ENCODE measurements at places on chromosomes 4 and X.
A peak's percentile ranks its signal among the peaks of the same experiment; 100 is the strongest.

- no peak for DNase-seq
These were observed 159.9 kb downstream of the RAP1GDS1 start for GRCh38 chr4:98421111-98421510.

- peak; percentile 75 for DNase-seq
These were observed 918 bp upstream of the FGFRL1 start for GRCh38 chr4:1010395-1011021.

DNA sequence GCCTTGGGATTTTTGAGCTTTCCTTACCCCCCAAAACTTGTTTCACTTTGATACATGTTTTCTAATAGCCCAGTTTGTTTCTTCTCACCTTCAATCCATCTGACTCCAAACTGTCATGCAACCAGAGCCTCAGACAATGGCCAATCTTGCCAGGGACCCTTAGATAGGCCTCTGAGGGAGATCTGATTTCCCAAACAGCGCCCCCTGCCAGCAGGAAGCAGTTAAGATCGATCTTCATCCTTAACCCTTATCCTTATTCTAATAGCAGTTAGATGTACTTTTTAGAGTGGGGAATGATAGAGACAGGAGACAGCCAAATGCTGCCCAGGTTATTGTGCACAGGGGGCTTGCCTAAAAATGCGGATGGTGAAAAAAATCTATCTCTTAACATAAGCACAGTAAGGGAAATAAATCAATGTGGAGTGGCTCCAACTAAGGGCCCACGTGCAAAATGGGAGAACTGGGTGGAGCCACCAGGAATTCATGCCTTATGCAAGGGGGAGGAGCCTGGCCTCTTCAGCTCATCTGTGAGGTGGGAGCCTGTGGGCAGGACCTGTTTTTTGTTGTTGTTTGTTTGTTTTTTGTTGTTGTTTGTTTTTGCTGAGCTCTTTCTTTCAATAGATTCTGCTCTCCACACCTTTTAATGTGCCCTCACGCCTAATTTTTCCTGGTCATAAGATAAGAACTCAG lies 833.6 kb upstream of the AGA start:
- DNase-seq, result peak; percentile 1

GRCh38 chrX:110759785-110760184 lies 35.8 kb downstream of the CHRDL1 start:
- no peak for DNase-seq

GRCh38 chrX:54695816-54696487 lies 102.1 kb downstream of the ITIH6 start:
- DNase-seq, result no peak

DNA sequence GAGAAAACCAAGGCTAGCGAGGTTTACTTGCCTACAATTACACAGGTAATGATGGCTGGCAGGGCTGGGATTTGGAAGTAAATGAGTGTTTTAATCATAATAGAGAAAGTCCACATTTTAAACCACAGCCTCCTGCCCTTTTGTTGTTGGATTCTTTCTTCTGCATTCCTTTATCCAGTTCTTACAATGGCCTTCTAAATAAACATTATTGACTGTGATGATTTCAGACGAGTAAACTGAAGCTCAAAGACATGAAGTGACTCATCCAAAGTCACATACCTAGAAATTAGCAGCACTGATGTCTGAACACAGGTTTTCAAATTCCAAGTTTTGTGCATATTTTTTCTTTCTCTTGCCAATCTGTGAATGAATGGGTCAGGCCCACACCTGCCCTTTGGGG lies 51.2 kb upstream of the C1QTNF7 start:
- no peak for DNase-seq

GRCh38 chrX:6685489-6685888 lies 150.6 kb upstream of the VCX3A start:
- DNase-seq, result no peak

- DNase-seq, result no peak
These were observed 53.8 kb upstream of the INTU start for GRCh38 chr4:127578967-127579366.

- no peak for DNase-seq
These were observed 43.7 kb upstream of the SH3KBP1 start for GRCh38 chrX:19931146-19931545.

- DNase-seq, result no peak
These were observed 189.5 kb downstream of the ARAP2 start for GRCh38 chr4:36054694-36055422.

GRCh38 chrX:14065800-14066199 lies 36.1 kb upstream of the GEMIN8 start:
- no peak for DNase-seq

DNA sequence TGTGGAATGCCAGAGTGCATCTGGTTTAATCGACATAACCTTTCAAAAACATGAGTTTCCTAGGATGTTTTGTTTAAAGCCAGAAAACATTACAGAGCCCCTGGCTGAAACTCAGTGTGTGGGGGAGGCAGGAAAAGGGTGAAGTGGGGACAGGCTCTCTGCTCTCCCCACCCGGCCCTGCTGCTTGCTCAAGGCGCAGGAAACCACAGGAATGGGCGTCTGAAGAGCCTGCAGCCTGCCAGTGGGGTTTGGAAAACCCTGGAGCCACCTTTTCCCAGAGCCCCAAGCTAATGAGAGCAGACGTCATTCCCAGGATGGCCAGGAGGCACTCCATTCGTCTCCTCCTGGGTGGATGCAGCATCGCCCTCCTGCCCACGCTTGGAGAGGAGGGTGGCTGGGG lies 240.6 kb downstream of the AFAP1 start:
- no peak for DNase-seq

DNA sequence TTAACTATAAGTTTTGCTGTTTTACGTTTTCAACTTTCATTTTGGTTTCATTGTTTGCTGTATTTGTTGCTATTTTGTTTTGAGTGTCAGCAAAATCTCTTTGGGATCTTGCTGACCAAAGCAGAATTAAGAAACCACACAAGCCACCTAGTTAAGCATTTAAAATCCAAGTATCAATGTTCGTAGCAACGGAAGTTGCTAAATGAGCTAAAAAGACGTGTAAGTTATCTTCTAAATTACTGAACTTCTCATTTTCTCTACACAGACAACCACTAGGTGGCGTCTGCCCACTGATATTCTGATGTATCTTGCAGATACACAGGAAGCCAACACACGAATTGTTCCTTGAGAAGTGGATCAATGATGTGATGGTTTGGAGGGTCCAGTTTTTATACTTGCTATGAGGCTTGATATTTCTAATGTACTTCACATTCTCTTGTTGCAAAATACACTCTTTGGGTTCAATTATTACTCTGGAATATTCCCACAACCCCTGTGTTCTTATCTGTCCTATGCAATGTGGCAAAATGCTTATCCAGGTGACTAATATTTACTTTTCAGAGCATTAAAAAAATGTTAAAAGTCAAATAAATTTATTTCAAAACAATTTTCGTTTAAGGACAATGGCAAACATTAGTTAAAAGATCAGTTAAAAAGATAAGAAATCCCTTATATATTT lies 250.5 kb downstream of the TECRL start:
- peak; percentile 60 for DNase-seq

GRCh38 chr4:93788712-93789111 lies 39.8 kb upstream of the ATOH1 start:
- no peak for DNase-seq

- no peak for DNase-seq
These were observed 81.0 kb upstream of the SPRY1 start for GRCh38 chr4:123315617-123316016.

GRCh38 chrX:134313418-134313817 lies 76.4 kb downstream of the CCDC160 start:
- no peak for DNase-seq

DNA sequence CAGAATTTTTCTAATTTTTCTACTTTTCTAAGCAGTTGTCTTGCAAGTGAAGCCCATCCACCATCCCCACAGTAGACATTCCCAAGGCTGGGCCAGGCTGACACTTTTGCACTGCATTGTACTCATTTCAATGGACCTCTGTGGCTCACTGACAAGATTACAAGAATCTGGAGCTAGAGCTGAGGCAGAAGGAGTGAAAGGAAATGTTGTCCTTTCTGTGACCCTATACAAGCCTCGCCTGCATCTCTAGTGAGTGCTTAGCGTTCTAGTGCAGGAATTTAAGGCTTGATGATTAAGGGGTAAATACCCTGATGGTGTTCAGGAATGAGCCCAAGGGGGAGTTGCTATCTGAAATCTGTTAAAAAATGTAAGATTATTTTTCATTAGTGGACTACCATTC lies 6.3 kb downstream of the MAGED1 start:
- DNase-seq, result no peak

DNA sequence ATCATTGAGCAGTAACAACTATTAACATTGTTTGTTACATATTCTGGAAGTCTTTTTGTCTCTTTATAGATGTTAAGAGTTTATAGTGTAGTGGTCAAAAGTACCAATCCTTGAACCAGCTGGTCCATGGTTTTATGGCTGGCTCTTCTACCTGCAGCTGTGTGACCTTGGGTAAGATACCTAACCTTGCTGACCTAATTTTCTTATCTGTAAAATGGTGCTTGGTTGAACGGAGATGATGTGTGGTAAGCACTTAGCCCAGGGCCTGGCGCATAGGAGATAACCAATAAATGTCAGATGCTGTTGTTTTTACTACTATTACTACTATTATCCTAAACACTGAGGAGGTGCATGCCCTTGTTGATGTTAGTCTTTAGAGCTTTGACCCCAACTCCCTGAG lies 116.6 kb downstream of the TMEM164 start:
- no peak for DNase-seq

DNA sequence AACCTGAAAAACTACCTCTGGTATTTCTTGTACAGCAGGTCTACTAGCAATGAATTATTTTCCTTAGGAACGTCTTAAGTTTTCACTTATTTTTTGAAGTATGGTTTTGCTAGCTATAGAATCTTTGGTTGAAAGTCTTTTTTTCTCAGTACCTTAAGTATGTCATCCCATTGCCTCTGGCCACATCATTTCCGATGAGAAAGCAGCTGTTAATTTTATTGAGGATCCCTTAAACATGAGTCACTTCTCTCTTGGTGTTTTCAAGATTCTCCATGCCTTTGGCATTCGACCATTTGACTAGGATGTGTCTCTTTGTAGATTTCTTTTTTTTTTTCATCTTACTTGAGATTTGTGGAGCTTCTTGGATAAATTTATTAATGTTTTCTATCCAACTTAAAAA lies 803.8 kb upstream of the AMOT start:
- DNase-seq, result no peak

GRCh38 chr4:185566425-185566824 lies 31.1 kb upstream of the PDLIM3 start:
- DNase-seq, result peak; percentile 8

DNA sequence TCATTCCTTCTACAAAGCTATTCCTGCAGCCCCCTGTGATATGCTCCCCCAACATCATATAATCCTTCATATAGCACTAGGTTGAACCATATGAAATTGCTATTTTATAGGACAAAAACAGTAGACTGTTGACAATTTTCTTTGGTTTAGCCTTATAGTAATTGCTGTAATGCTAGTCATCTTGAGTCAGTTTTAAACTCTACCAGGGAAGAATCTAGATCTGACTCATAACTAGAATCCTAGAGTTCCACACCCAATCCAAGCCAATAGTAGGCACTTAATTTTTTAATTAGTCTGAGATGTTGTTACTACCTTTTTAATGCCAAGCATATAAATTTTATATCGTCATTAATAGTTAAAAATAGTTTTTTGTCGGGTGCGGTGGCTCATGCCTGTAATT lies 136.8 kb downstream of the CHRNA9 start:
- no peak for DNase-seq

- no peak for DNase-seq
These were observed 28.5 kb upstream of the KLHL4 start for GRCh38 chrX:87489071-87489470.

GRCh38 chrX:71604141-71604540 lies 14.2 kb downstream of the CXCR3 start:
- no peak for DNase-seq

DNA sequence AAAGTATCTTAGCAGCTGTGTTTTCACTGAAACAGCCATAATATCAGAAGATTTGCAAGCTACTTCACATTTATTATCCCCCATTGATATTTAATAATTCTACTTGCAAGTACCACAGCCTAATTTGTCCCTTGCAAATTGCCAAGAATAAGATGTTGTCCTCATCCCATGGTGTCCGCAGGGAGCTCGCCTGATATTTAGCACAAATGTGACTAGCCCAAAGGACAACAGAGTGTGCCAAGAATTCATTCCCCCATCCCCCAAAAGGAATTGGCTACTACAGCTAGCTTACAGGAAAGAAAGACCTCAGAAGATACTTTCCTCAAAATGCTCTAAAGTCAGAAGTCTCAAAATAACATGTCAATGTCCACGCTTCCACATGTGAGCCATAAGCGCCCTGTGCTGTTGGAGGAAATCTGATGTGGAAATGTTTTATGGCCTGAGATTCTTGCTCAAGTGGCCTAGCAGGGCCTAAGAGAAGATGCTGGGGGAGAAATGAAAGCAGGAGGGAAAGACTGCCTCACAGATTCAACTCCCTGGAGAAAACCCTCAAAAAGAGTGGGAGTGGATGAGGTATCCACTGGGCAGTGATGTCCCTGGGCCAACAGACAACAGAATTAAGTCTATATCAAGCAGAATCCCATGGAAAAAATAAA lies 111.4 kb downstream of the SH3KBP1 start:
- no peak for DNase-seq

DNA sequence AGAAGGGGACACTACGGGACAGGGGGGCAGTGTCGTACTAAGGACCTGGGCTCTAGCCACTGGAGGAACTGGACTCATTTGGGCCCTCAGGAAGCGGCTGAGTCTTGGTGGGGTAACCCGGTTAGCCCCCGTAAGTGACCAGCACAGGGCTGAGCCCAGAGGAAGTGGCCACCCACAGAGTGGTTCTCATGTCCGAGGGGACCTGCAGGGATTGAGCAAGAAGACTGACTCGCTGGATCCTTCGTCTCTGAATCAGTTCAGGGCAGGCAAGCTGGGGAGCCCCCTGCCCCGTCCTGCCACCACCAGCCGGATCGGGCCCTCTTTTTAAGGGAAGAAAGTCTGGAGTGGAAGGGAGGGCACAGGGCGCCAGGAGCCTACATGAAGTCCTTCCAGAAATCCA lies 719 bp upstream of the BGN start:
- no peak for DNase-seq

- no peak for DNase-seq
These were observed 109.6 kb downstream of the SHROOM4 start for GRCh38 chrX:50704360-50704759.

DNA sequence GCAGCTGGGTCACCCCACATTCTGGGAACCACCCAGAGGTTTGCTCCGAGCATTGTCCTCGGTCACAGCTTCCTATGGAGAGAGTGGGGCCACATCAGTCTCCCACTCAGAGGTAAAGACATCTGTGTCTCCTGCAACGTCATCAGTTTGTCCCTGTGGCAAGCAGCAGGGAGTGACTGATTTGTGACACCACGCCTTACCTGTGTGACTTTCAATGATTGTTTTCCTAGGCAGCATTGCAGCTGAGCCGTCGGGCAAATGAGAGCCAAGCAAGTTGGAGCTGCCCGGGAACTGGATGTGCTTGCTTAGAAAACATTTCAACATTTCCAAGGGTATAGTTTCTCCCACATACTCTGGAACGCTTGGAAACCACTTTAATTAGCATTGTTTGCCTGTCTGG lies 29.7 kb upstream of the HELT start:
- DNase-seq, result no peak

DNA sequence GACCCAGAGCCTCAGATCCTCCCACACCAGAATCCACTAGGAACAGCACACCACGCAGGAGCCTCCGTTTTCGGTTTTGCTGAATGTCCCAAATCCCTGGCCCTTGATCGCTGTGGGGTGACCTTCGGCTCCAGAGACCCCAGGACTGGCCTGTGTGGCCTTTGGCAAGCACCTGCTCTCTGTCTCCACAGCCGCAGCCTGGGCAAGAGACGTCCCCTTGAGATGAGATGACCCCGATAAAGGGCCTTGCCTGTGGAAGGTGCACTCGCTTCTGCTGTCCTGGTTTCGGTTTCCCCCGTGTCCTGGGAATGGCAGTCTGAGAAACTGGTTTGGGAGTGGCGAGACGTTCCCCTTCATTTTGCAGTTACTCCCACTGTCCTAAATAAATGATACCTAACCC lies 9.6 kb downstream of the PSAPL1 start:
- DNase-seq, result no peak

All from activated CD4-positive, alpha-beta T cell treated with anti-CD3 and anti-CD28 coated beads, Interleukin-2, amount 50 U/mL, for 48 hours (primary cell).